ENCODE measurements at places on chromosomes 6 and 20.
A peak's percentile ranks its signal among the peaks of the same experiment; 100 is the strongest.

- no peak for DNase-seq
These were observed 56.2 kb downstream of the KIF13A start for GRCh38 chr6:17931227-17931626.

- DNase-seq: no peak
These were observed 23.9 kb downstream of the THBS2 start for GRCh38 chr6:169229615-169230321.

- DNase-seq: no peak
These were observed 86.3 kb downstream of the SLC22A23 start for GRCh38 chr6:3370361-3371221.

DNA sequence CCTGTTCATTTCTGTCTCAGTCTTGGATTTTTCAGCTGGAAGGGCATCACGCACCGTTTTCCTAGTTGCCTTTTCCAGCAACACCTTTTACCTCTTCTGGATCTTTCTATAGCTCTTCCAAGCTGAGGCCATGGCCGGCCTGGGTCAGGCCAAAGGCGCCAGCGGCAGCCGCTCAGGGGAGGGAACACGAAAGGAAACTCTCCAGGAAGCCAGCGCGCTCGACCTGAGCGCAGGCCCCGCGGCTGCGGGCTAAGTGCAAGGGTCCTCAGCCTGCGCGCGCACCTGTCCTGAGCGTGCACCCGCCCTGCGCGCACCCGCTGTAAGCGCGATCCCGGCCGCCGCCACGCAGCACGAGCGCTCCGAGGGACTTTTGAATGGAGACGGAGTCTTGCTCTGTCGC lies 43.8 kb upstream of the TMEM181 start:
- no peak for DNase-seq

DNA sequence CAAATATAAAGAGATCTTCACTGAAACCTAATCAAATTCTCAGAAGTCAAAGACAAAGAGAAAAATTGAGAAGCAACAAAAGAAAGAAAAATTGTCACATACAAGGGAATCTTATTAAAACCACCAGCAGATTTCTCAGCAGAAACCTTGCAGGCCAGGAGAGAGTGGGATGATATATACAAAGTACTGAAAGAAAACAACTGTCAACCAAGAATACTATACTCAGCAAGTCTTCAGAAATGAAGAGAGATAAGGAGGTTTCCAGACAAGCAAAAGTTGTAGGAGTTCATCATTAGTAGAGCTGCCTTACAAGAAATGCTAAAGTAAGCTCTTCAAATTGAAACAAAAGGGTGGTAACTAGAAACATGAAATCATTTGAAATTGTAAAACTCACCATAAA lies 345.6 kb downstream of the MAFB start:
- DNase-seq: no peak

DNA sequence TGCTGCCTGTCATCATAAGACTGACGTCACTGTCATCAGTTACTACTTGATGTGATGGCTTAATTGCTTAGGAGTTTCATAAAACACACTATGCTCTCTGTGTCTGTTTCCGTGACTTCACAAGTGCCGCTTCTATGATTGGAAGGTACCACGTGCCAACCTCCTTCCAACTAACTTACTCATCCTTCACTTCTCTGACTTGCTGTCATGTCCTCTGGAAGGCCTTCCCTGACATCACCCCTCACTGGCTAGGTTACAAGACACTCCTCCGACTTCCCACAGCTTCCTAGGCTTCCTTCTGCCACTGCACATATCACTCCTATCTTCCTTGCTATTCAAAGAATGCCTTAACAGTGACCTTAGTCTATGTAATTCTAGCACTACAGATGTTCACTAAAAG lies 20.4 kb downstream of the SERINC3 start:
- no peak for DNase-seq

- DNase-seq: no peak
These were observed 309.3 kb upstream of the CDYL start for GRCh38 chr6:4466769-4467480.

DNA sequence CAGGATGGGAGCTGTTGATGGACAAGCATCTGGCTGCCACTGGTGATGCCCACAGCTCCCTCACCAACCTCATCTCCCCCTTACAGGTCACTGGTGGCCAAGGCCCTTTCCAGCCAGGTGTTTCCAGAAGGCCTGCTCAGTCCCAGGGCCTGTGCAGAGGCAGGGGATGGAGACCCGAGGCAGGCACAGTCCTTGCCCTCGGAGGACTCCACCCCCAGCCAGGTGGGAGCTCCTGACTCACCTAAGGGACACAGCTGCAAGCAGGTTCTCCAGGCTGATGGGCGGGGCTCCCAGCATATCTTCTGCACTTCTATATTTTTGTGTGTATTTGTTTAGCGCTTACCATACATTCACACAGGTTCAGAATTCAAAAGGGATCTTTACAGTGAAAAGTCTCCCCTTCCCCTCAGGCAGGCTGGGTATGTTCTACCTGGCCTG lies 17.4 kb downstream of the PRPH2 start:
- no peak for DNase-seq

- no peak for DNase-seq
These were observed 71.1 kb downstream of the SLC22A23 start for GRCh38 chr6:3385660-3386151.

GRCh38 chr6:35893246-35893645 lies 27.7 kb downstream of the SRPK1 start:
- DNase-seq: no peak

GRCh38 chr20:14470977-14471661 lies 133.7 kb upstream of the FLRT3 start:
- DNase-seq: no peak

DNA sequence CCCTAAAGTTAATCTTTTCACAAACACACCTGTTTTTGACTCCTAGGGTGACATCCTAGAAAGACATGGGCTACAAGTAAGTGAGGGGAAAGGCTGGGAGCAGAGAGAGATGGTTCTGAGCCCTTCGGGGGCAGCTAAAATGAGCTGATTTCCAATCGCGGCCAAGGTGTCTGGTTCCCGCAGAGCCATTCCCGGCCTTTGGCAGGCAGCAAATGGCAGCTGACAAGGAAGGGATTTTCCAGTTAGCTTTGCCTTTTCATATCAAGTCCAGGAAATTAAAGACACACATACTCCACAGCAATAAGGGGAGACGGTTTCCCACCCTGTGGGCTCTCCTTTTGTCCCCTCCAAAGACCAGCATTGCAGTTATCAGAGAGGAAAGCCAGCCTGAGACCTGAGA lies 228.5 kb downstream of the ZMYND8 start:
- DNase-seq: no peak

DNA sequence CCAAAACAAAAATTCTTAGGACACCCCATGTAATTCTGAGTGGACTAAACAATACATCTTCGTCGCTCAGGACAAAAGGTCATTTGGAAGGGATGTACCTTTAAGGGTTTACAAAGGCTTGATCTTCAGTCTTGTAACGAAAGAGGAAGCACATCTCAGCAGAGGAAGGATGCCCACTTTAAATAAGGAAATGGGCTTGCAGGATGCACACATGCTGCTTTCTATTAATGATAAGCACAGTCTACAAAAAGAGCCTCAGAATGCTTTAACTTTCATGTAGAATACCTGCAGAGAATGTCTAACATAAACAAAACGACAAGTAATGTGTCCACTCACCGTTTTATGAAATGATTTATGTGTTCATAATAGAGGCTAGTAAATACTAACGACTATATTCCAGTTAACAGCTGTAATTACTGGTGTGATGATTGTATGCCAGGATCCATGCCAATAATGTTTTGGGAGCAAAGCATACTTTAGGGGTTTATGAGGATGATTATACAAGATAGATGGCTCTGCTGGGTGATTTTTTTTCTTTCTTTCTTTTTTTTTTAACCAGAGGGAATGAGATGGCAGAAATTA lies 216.9 kb downstream of the GMDS start:
- DNase-seq: no peak

- DNase-seq: no peak
These were observed 3.8 kb downstream of the COL21A1 start for GRCh38 chr6:56243518-56244070.

DNA sequence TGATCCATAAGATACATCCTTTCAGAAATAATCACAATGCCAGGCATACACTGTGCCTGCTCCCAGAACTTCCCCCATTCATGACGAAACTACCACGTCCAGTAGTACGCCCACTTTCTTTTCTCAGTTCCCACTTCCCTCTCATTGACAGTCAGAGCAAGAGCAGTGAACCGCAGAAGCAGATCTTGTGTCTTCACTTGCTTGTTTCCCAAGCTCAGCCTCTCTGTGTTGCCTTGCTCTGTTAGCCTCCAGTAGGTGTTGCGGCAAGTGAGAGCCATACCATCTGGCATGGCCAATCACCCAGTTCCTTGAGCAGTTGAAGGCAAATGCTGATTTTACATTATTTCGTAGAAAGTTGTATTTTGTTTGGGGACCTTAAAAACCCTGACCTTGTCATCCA lies 11.7 kb downstream of the UST start:
- DNase-seq: no peak

GRCh38 chr6:36674942-36675341 lies 3.6 kb upstream of the CDKN1A start:
- DNase-seq: no peak

DNA sequence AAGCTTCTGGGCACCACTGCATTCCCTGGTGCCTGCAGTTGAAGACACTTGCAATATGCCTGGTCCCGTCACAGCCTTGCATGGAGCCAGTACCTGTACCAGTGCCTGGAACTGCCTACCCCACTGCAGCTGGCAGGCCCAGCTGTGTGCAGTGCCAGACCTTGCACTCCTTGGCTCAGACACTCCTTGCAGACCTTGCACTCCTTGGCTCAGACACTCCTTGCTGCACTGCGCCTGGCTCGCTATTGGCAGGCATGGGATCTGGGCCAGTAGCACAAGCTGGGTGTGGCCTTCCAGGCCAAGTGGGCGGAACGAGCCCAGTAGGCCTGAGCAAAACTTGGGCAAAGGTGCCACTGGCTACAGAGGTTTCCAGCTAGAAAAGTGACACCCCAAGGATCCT lies 1189.1 kb downstream of the GRIK2 start:
- DNase-seq: no peak

DNA sequence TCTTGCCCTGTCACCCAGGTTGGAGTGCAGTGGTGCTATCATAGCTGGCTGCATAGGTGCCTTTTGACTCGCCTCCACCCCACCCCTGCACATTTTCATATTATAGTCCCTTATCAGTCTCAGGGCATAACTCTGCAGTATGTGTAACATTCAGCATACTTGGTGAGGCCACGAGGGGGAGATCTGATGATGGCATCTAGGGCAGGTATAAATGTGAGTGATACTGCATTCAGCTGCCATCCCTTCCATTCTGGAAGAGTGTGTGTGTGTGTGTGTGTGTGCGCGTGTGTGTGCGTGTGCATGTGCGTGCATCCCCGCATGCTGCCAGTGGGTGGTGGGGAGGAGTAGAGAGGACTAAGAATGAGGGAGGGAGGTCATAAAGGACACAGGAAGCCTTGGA lies 81.4 kb downstream of the JARID2 start:
- peak; percentile 25 for DNase-seq

GRCh38 chr20:1710484-1710883 lies 52.9 kb upstream of the SIRPG start:
- no peak for DNase-seq

- DNase-seq: no peak
These were observed 12.3 kb upstream of the CCDC167 start for GRCh38 chr6:37511910-37512399.

GRCh38 chr6:57123111-57123510 lies 33.1 kb downstream of the ZNF451 start:
- no peak for DNase-seq

DNA sequence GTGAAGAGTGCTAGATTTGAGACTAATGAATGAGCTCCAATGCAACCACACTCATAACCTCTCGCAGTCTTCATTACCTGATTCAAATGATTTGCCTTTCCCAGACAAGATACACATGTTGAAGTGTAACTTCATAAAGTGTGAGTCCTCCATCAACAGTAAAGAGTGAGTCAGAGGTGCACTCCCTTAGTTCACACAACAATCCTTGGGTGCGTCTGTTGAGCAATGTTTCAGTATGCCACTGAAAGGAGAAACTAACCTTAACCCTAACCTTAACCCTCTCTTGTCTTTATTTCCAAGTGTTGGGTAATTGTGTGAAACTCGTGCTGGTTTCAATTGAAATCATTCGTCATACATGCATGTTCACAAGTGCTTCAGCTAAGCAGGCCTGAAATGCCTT lies 21.0 kb upstream of the RIN2 start:
- no peak for DNase-seq
